ENCODE measurements at places on chromosomes 6 and 20.

DNA sequence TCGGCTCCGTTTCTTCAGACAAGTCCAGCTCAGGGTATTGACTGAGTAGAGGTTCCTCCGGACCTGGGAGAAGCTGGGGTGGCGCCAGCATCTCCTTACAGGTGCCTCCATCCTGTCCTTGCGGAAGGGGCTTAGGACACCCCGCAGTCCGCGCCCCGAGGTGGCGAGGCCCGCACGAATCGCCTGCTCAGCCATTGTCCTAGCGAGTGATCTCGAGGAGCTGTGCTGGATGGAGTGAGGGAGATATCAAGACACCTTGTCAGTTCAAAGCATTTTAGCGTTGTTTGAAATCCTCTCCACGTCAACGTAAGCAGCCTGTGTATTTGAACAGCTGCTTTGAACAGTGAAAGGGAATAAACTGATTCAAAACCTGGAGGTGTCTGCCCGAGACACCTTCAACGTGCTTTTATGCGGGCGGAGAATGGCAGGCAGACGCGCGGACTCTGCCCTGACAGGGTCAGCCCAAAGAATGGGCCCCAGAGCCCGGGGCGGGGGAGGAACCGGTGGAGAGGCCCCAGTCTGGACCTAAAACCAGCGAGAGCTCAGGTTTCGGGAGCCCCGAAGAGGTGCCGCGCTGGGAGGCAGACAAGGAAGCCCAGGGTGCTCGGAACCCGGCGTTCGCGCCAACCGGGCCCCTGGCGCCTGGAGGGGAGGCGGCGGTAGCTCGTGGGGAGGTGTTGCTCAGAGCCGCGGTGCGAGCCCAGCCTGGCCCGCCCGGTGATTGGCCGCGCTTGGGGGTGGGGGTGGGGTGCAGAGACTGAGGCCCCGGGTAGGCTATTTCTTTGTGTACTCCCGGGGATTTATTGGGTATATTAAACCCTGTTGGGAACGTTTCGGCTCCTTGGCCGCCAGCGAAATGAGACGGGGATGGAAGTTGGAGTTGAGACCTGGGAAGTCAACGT lies 3.1 kb upstream of the POU3F2 start:
- DNase-seq: no peak

DNA sequence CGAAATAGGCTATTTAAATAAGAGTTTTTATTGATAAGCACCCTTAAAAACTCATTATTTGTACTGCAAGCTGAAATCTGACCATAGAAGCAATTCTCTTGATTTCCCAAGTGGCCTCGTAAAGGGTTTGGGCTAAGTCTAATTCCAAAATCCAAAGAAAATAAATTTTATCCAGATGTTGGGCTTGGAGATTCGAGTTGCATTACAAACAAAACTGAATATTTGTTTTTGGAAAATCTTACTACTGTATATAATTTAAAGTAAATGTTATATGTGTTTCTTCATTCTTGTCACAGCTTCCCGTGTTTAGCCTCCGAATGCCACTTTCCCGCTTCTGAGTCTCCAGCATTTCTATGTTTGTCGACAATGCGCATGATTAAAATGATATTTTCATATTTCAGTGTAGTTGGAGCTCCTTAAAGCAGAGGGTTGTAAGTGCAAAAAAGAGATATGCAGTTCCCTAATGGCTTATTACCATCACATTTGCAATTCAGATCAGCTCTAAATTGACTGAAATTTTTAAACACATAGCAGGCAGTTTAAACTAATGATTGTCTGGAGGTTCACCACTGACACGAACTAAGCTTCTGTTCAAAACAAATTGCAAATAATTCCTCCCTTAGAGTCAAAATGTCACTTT lies 47.0 kb downstream of the PRL start:
- DNase-seq: no peak

DNA sequence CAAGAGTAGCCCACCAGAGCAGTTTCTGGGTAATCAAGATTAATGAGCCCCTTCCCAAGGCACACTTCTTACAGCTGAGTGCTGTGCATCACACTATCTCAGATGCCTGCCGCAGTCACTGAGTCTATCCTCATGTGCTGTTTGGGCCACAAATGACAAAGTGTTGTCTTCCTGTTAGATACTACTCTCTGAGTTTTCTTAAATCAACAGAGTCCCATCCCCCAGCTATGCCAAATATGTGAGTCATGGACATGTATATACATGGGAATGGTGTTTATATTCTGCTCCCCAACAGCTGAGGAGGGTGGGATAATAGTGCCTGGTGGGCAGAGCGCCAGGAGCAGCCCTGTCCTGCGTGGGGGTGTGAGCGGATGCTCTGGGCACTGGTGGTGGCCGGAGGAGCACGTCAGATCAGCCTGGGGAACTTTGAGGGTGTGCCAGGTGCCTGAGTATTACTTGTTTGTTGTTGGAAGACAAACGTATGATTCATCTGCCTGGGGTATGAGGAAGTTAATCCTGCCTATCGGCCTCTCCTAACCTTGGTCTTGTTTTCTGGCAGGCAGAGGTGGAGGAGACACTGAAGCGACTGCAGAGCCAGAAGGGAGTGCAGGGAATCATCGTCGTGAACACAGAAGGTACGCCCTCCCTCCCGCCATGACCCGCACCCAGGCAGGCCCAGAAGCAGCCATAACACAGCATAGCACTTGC lies 9.6 kb downstream of the DYNLRB1 start:
- no peak for DNase-seq

DNA sequence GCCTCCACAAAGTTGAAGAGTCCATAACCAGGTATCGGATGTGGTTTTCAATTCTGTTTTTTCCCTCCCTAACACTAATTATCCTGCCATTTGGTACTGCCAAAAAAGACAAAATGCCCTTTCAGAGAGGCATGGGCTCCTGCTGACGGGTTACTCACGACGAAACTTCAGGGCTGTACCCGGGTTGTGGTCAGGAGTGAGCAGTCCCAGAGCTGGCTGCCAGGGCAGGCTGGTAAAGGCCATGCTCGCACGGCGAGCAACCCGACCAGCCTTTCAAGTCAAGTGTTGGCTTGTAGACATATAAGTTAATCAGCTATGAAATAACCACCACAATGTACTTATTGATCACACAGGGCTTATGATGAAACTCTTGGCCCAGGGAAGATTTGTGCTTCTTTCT lies 152.5 kb downstream of the FOXC1 start:
- no peak for DNase-seq
